Smooth muscle cell of the brain vasculature (primary cell): ENCODE measurements at places on chromosomes 2 and 18.

- DNase-seq: no peak
Measured at GRCh38 chr2:159892990-159893810, 95.2 kb upstream of the CD302 start.

DNA sequence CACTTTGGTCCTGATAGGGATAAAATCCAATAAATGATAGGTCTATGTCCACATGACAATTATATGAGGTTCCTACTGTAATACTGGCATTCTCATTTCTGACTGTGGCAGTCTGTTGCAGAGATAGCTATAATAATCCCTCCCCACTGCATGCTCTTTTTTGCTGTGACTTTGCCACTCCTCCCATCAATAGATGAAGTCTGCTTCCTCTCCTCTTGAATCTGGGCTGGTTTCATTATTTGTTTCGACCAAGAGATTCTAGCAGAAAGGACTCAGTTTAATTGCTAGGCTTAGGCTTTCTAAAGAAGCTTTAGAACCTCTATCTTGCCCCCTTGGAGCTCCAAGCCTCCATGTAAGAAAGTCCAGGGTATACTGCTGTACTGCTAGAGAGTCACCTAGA is 23.3 kb upstream of the CREB1 start:
- DNase-seq: no peak

GRCh38 chr2:11018651-11019185 is 107.0 kb downstream of the KCNF1 start:
- no peak for DNase-seq

DNA sequence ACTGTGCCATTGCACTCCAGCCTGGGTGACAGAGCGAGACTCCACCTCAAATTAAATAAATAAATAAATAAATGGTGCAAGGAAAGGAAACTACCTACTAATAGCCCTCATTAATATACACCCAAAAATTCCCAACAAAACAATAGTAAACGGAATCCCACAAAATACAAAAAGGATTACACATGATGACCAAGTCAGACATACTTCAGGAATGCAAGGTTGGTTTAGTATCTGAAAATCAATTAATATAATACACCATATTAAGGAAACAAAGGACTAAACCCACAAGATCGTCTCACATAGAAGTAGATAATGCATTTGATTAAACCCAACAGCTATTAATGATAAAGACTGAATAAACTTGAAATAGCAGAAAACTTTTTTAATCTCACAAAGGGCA is 307.4 kb downstream of the TGIF1 start:
- no peak for DNase-seq

- DNase-seq: no peak
Measured at GRCh38 chr2:154158101-154158500, 286.4 kb downstream of the GALNT13 start.

DNA sequence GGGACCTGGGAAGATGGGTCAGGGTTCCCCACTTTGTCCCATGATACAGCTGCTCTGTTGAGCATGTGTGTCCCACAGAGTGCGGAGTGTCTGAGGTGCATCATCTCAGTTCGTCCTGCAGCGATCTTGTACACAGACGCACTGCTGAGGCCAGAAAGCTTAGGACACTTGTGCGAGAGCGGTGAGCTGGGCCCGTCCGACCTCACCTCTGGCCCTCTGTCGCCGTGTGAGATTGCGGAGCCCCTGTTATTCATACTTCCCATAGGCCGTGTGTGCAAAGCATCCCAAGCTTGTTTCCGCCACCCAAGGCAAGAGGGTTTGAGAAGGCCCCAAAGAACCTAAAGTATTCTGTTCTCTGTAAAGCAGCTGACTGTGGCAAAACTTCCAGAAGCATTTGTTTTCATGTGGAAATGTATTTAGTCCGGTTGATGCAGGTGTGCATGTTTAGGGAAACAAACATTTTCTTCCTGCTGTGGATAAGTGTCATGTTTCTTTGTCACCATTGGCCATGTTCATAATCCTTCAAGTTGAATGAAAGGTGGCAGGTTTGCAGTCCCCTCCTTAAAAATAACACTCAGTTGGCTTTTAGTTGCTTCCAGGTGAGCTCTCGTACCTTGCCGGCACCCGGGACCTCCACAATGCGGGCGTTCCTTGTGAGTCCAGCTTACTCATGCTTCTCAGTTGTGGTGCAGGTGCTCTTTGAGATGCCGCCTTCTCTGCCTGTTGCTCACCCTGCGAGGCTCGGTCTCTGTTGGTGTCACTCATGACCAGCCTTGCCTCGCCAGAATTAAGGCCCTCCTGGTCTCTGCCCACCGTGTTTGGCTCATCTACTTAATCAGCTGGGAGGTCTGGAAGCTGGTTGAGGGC is 5.3 kb downstream of the AGAP1 start:
- no peak for DNase-seq

DNA sequence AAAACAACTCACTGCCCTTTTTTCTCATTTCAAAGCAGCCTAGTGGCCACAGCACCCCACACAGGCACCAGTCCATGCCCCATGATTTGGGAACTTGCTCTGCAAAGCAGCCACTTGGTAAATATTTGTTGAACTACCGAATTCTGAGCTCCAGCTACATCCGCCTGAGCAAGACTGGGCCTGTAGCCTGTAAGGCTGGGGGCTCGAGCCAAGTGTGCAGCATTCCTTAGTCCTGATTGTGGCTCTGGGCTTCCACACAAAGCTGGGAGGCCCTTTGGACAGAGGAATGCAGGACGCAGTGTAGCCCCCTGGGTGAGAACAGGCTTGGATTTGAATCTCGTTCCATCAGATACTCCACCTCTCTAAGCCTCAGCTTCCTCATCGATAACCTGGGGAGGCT is 88.4 kb downstream of the ACTR2 start:
- DNase-seq: no peak
